ENCODE measurements at places on chromosomes 5 and 9.

GRCh38 chr5:35363387-35363965 is 133.2 kb upstream of the PRLR start:
- no peak for DNase-seq

DNA sequence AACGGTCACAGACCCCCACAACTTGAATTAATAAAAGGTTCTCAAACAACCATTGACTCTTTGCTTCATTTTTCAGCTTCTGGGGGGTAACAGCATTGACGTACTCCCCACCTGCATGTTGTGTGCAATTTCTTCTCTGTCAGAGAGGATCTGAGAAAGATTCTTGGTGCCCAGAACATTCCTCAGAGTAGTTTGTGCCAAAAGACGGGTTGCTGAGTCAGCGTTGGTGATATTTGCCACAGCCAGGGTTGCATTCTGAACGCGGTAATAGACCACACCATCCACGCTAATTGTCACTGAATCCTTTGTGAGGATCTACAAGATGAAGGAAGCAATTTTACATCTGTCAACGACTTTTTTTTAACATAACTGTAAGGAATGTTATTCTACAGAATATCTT is 21.0 kb downstream of the STOM start:
- DNase-seq = no peak

DNA sequence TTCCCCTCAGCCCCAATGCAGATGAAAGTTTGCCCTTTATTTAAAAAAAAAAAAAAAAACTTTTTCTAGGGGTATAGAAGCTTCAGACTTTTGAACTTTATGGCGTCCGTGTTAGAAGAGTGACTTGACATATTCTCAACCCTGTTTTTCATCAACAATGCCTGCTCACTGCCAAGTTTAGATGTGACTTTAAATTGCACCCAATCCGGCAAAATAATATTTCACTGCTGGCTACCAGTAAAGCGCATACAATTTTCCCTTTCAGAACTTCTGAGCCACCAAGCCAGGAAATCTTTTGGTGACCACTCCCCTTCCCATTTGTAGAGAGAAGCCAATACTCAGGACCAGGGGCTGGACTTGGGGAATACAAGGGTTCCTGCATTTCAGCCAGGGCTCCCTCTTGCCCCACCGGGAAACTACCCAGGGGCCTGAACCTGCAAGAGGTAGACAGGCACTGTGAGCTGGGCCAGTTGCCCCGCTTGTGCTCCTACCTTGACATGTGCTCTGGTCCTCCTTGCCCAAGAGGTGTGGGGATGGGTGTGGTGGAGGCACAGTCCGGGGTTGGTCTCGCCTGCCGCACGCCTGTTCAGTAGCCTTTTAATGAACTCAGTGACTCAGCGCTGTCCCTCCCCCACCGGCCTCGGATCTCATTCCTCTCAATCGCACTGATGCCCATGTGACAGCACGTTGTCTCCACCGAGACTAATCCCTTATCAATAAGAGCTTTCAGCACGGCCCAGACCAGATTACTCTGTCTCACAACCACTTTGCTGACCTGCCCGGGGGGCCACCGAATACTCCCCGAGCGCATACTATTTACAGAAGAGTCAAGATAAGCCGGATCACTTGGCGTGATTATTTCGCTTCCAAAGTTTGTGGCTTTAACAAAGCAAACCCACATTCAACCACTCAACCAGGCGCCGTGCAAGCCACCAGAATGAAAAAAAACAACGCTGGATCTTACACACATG is 226.4 kb downstream of the DCP2 start:
- DNase-seq = no peak

- no peak for DNase-seq
Measured at GRCh38 chr5:53422539-53422938, 57.9 kb upstream of the FST start.

DNA sequence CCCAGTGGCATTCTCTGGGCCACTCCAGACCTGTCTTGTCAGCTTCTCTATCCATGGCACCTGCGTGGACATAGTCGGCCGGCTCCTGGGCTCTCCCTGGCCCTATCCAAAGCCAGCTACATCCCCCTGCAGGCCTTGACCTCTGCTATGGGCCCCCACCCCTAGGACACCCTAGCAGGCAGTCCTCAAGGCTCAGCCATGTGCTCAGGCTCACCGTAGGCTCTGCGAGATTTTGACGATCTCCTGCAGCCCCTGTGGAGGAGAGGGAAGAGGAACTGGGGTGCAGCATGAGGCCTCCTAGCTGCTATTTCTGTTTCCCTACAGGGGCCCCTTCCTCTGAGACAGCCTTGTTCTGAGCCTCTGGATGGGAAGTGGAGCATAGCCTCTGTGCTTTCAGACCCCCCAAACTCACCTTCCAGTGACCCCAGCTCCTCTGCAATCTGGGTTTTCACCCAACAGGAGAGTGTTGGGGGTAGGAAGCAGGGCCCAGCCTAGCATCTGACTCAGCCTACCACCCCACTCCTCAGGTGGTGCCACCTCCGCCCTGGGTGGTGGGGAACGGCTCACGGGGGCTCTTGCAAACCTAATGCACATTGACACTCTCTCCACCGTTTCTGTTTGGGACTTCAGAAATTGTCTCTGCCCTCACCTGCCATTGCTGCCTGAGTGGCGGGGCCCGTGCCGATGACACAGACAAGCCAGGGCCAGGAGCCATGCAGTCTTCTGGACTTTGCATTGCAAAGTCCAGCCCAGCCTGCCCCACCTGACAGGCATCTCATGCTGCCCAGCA is 36.7 kb downstream of the HRH2 start:
- DNase-seq = no peak

DNA sequence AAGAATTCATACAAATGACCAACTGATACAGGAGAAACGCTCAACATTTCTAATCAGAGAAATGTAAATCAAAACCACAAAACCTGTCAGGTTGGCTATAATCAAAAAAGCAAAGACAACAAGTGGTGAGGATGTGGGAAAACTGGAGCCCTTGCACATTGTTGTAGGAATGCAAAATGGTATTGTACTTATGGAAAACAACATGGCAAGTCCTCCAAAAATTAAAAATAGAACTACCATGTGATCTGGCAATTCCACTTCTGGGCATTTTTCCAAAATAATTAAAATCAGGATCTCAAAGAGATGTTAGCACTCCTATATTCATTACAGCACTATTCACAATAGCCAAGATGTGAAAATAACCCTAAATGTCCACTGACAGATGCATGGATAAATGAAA is 76.1 kb downstream of the FNIP1 start:
- no peak for DNase-seq

DNA sequence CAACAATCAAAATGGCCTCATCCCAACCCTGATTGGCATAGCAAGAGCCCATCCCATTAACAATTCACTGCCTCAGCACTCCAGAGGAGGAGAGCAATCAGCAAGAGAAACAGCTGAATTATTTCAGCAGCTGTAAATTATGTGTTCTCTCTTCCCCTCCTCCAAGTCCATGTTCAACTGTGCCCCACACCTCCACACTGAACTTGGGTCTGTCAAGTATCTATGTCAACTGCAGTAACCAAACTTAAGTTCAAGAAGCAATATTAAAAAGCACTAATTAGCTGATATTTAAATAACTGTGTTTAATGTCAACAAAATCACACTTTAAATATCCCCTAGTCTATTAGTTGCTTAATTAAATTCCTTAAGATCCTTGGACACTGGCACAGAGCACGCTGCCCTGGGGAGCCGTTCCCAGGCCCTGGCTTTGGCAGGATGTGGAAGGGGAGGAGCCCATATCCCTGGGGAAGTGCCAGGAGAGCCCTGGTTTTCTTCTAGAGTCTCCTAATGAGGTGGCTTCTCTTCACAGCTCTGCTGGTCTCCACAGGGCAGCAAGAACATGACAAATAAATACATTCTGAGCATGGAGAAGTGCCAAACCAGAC is 50.6 kb downstream of the SIL1 start:
- no peak for DNase-seq

DNA sequence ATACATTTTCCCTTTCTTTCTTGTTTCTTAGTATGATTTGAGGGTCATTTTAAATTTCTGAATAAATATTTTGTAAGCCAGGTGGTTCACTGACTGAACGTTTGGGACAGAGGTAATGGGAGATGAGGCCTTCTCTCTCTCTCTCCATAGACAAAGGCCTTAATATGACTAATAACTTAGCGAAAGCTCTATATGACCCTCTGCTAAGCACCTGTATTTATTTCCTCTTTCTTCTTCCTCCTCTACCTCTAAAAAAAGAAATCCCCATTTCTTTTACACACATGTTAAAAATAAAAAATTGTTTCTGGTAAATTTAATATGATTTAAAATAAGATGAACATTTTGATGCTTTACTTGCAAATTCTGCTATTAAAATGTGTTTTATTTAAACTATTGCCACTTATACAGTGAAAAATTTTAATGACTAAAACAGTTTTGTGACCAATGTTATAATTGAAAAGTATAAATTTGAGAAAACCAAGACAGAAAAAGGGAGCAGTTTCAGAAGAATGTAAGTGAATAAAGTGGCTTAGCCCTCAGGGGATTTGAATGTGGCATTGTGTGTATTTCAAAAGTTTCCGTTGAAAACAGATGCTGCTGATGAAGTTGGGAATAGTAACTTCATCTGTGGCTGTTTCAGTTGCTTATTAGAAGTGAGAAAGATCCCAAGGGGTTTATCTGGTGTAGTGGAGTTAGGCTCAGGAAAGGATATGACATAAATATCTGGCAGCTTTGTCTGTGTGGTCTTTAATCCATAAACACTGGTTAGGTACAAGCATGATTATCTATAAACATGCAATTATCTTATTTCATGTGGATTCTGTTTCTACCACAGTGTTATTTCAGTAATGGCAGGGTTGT is 128.6 kb upstream of the GRHPR start:
- DNase-seq = no peak

GRCh38 chr5:56350597-56351170 is 117.6 kb upstream of the ANKRD55 start:
- DNase-seq = no peak

GRCh38 chr5:103019804-103020203 is 100.1 kb downstream of the GIN1 start:
- DNase-seq = no peak

GRCh38 chr5:152686931-152687330 is 281.9 kb upstream of the NMUR2 start:
- DNase-seq = no peak

DNA sequence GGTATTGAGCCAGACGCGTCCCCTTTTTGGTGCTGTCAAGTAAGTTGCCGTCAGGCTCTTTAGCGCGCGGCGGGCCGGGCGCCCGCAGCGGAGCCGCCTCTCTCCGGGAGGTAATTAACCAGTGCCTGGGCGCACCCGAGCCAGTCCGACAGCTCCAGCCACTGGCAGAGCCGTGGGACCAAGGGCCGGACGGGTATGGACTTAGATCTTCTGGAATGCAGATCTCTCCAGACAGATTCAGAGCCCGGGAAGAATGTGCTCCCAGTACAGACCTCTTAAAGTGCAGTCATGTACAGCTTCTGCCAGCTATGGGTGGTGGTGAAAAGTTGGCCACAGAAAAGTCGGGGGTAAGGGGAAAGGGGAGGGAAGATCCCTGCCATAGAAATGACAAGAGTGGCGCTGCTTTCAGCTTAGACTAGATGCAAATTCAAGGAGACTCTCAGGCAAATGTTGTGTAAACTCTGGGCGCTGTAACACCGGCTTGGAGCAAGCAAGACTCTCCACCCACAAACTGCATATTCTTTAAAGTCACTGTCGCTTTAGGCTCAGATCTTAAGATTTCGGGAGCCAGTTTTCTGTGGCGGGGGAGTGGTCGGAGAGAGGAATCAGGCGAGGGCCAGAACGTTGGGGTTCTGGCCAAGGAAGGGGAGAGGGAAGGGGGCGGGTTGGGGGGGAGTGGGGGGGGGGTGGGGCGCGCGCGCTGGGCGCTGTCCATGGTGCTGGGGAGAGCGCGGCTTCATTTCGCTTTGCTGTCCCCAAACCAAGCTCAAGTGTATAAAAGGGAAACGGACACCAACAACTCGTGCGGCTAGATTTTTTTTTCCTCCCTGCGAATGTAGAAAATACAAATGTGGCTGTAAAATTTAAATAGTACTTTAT is 29.2 kb downstream of the NR2F1 start:
- DNase-seq = no peak
